Colonic mucosa (tissue), 4 donors: ENCODE measurements at places on chromosomes 16 and 17. TPM values are rescaled to one million over a fixed set of nuclear protein-coding genes. Genes with fewer than 3 reads are reported as not detected.

The TNFRSF13B gene
- total RNA-seq, result 0.42 TPM

The CA7 gene
- total RNA-seq, result 46.2 TPM

The CD300H gene
- not detected for total RNA-seq

The PRCD gene
- total RNA-seq, result 0.29 TPM

The PRSS8 gene
- total RNA-seq, result 337 TPM

The PRSS33 gene
- total RNA-seq, result not detected

The DNAH17 gene
- 0.05 TPM for total RNA-seq

- no peak for DNase-seq
Observed at GRCh38 chr16:12197812-12198211, 221.3 kb downstream of the SNX29 start.

GRCh38 chr17:32116937-32117336 is 25.4 kb upstream of the RHOT1 start:
- no peak for DNase-seq

- no peak for DNase-seq
Observed at GRCh38 chr17:27376637-27377547, 79.4 kb upstream of the KSR1 start.

DNA sequence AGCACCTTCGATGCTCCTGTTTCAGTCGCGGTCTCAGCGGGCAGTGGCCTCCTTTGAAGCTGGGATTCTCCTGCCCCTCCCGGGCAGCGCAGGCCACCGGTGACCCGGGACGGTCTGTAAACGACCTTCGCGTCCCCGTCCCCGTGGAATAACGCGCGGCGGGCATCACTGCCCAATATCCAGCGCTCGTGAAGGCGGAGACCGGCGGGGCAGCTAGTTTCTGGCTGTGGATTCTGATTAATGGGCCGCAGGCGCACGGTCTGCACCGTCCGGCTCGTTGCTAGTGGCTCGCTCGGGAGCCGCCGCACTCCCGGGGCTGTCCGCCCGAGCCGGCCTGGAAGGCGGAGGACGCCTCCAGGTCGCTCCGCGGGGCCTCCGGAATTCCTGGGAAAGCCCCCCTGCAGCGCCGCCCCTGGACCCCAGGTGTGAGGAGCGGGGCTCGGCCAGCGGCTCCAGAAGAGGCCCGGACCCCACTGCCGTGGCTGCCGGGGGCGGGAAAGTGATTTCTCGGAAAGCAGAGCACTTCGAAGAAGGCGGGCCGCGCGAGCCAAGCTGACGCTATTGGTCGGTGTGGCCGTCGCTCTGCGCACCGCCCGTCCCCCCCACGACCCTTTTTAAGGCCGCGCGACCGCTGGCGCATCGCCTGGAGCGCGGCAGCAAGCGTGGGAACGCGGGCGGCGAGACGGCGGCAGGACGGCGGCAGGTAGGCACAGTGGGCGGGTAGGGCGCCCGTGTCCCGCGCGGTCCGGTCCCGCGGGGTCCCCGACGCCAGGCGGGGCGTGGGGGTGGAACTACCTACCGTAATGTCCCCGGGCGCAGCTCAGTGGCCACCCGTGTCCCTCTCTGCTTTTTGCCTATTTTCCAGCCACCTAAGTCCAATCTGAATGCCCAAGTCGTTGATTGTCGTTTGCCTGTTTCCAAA is at the start of gene IRF8:
IRF8 (plus strand) TSS at position 642 of the 922 bp plus-strand sequence. CDS start 3,854 bp downstream, outside the sequence.
- peak; percentile 88 for DNase-seq

- no peak for DNase-seq
Observed at GRCh38 chr17:57466017-57466471, 209.7 kb downstream of the MSI2 start.

DNA sequence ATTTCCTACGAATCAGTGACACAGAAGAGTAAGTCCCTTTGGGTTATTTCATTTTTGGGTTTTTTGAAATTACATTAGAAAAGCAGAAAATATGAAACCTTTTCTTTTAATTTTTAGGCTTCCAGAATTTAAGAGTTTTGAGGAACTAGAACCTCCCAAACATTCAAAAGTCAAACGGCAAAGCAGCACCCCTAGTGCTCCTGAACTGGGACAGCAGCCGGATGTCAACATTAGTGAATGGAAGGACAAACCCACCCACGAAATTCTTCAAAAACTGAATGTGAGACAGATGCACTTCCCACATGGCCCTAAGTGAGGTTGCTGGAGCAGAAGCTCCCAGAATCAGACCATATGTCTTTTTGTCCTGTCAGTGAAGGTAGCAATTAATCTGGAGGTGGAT is 199.4 kb downstream of the PHKB start:
- no peak for DNase-seq

DNA sequence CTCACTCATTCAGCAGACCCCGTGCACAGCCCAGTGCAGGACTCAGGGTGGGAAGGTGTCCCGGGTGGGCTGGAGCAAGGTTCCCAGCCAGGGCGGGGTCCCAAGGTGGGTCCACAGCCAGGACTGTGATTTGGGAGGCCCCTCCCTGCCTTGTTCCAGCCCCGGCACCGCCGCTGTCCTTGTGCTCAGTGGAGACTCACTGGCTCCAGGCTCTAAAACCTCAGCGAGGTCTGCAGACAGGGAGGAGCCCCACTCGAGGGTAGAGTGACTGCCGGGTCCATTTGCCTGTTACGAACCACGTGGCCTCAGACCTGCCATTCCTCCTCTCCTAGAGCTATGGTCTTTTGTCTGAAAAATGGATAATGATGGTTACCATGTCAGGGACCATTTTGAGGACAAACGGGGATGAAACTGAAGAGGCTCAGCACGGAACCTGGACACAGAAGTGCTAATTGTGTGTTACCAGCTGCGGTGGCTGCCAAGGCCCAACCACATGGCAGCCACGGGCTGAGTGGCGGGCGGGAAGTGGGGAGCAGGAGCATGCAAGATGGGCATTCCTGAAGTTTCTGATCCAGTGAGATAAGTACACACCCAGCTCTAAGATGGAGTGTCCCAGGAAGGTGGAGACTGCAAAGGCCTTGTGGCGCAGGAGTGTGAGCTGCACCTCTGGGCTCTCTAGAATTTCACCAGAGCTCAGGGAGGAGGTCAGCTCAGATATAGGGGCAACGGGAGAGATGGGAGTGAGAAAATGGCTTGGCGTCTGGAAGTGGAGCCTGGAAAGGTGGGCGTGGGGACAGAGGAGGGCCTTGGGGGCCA is 317.6 kb downstream of the SEC14L1 start:
- DNase-seq, result no peak

- DNase-seq, result peak; percentile 89
Observed at GRCh38 chr17:50686494-50687199, 21.1 kb downstream of the ANKRD40 start.

DNA sequence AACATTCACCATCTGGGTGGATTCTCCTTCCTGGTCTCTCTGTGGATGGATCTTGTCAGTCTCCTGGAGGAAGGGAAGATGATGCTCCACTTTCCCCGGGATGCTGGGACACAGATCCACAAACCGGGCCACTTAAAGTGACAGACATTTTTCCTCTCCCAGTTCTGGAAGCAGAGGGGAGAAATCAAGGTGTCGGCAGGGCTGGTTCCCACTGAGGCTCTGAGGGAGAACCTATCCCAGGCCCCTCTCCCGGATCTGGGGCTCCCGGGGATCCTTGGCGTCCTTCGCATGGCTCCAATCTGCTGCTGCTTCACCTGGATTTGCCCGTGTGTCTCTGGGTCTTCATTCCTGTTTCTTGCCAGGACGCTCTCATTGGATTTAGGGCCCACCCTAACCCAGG is 263.1 kb upstream of the TNRC6C start:
- DNase-seq, result no peak

DNA sequence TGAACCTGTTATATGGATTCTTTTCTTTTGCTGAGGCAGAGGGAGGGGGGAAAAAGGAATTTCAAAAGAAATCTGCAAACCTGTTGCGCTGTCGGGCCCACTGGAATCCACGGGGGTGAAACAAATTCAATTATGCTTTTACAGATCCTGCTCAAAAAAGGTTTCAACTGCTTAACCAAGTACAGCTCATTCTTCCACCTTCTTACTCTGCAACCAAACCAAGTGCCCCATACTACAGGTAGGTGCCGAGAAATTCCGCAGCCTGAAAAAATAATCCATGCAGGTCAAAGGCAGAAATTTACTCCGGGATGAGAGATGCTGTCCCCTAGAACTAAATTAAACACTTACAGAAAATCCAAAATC is 416 bp downstream of the RNF43 start:
- no peak for DNase-seq

- DNase-seq, result no peak
Observed at GRCh38 chr16:79887541-79888540, 287.3 kb upstream of the MAF start.

GRCh38 chr16:27598220-27598619 is 48.3 kb downstream of the KATNIP start:
- no peak for DNase-seq

- no peak for DNase-seq
Observed at GRCh38 chr17:76872874-76873221, 4.6 kb downstream of the MGAT5B start.

DNA sequence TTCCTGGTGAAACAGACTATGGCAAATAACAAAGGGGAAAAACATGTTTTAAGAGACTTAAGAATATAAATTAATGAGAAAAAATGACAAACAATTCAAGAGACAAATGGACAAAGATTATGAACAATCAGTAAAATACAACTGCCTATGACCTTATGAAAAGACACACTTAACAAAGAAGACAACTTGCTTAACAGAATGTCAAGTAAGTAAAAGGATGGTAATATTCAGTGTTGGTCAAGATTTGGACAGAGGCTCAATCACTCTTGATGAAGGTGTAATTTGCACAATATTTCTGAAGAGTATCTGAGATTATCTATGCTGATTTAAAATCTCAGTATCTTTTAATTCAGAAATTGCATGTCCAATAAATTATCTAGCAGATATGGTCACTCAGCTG is 34.4 kb downstream of the CREBBP start:
- no peak for DNase-seq

DNA sequence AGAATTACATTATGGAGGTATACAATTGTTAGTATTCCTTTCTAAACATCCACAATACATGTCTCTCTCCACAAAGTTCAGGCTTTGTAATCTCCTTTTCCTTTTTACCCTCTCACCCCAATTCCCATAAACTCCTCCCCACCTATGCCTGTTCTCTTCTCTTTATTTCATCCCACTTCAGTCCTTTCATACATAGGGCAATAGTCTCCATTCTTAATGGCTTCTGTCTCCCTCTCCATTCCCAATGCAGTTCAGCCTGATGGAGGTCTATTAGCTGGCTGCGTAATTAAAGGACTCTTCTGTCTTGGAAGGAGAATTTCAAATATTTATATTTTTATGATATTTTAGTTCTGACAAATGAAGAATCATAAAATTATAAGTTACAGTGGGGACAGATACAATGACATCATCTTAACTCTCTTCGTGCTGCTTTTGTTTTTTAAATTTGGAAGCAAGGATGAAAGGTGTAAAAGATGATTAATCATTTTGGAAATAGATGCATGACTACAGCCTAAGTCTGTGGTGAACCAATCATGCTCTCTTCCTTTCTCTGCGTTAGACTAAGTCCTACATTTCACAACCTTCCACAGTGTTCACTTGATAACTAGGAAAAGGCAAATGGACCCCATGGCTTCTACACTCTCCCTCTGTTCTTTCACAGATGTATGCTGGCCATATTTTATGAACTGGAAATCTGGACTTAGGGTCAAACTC is 11.2 kb upstream of the FAM20A start:
- no peak for DNase-seq

DNA sequence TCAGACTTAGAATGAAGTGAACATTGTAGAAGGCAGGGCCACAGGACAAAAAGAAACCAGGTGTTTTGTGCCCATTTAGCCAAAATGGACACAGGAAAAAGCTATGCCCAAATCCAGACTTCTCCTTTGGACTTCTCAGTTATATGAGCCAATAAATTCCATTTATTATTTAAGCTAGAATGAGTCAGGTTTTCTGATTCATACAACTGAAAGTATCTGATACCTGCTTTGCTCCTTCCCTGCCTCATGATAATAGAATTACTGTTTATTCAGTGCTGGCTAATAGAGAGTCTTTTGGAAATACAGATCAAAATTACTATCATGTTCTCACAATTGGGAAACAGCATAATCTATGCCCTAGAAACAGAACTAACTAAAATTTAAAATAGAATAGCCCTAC is 8.7 kb upstream of the CPD start:
- DNase-seq, result no peak

- DNase-seq, result no peak
Observed at GRCh38 chr17:67253384-67253783, 8.4 kb upstream of the HELZ start.

- peak; percentile 71 for DNase-seq
Observed at GRCh38 chr17:75635610-75636202, 2.5 kb downstream of the SMIM5 start.

- peak; percentile 51 for DNase-seq
Observed at GRCh38 chr17:3535253-3535995, 22.2 kb downstream of the TRPV3 start.

DNA sequence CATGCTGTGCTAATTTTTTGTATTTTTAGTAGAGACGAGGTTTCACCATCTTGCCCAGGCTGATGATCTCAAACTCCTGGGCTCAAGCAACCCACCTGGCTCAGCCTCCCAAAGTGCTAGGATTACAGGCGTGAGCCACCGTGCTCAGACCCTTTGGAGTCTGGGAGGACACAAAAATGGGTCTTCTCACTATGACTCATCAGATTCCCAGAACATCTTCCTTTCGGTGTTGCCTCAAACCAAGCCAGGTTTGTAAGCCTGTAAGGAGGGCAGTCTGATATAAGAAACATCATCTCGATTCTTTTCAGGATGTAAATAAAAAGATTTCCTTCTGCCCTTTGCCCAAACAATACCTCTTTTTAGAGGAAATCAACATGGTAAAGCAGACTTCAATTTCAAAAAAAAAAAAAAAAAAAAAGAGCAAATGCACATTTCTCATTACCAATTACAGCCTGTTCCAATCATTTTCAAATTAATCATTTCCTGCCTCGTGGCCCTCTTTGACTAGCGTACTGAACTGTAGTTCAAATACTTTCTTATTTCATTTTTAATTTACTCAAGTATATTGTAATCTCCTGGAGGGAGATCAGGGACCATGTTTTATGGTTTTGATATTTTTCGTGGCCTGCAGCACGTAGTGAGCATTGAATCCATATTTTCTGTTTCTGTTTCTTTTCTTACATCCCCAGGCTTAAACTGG is 409.6 kb downstream of the GRIN2A start:
- no peak for DNase-seq

DNA sequence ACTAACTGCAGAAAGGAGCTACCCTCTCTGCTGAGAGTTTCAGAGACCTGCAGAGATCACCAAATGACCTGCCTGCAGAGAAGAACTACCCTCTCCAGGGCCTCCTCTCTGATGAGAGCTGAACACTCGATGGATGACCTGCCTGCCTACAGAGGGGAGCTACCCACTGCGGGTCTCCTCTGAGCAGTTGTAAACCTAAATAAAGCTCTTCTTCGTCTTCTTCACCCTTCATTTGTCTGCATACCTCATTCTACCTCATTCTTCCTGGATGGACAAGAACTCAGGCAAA is 24.2 kb downstream of the SSH2 start:
- DNase-seq, result no peak
